ENCODE measurements at places on chromosomes 3 and 15.

- H3K27me3 ChIP-seq: no peaks in the 10 kb centered on the region
- DNase-seq: no peak
- no peaks in the 10 kb centered on the region for H3K36me3 ChIP-seq
- H3K27ac ChIP-seq: no peak overlapping the region
Observed at GRCh38 chr3:12483410-12483809, 870 bp upstream of the TSEN2 start.

DNA sequence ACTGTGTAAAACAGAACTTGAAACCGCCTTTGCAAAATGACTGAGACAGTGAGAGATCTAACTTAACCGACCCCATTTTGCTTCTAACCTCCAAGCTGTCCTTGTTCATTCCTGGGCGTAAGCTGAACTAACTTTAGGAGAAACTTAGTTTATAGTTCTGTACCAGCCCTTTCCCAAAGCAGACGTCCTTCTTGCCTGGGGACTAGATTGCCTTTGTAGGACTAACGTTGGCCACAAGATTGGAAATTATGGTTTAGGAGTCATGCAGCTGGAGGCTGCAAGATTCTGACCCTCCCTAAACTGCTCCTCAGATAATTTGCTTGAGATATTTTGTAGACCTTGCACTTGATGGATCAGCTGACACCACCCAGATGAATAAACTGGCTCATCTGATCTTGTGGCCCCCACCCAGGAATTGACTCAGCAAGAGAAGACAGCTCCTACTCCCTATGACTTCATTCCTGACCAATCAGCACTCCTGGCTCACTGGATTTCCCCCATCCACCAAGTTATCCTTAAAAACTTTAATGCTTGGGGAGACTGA lies 219.9 kb upstream of the PROK2 start:
- no peak for DNase-seq
- H3K4me3 ChIP-seq: no peak overlapping the region
- H3K36me3 ChIP-seq: no peaks in the 10 kb centered on the region
- no peak overlapping the region for H3K27ac ChIP-seq

GRCh38 chr3:49619649-49620048 lies 54.5 kb upstream of the APEH start:
- no peak for DNase-seq
- H3K27ac ChIP-seq: no peak overlapping the region
- no peak overlapping the region for H3K4me3 ChIP-seq
- H3K27me3 ChIP-seq: no peaks in the 10 kb centered on the region

DNA sequence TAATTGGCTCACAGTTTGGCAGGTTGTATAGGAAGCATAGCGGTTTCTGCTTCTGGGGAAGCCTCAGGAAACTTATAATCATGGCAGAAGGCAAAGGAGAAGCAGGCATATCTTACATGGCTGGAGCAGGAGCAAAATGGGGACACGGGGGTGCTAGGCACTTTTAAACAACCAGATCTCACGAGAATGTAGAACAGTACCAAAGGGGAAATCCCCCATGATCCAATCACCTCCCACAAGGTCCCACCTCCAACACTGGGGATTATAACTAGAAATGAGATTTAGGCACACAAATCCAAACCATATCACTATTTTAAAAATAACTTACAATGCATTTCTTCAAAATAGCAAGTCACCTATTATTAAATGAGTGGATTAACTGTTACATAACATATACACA lies 47.1 kb upstream of the ANKRD28 start:
- H3K4me3 ChIP-seq: no peak overlapping the region
- no peaks in the 10 kb centered on the region for H3K36me3 ChIP-seq

DNA sequence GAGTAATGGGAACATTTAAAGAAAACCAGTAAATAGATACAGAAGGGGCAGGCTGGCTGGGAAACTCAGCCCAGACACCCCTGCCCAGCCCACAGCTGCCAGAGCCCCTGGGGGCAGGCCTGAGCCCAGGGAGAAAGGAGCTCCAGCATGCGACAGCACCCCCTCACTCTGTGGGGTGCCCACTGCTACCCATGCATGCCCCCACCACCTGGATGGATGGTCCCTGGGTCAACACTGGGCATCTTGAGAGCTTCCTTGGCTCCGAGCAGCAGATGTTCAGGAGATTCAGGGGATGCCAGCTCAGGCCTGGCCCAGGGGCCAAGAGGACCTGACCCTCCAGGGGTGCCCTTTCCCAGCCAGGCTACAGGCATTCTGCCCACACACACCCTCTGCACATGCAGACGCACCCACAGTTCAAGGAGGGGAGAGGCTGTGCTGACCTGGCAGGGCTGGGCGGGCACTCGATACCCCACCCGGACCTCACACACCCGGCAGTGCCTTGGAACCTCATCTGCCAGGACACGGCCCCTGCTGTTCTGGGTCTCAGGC lies 31.5 kb downstream of the PTH1R start:
- H3K27me3 ChIP-seq: no peaks in the 10 kb centered on the region
- no peak overlapping the region for H3K4me3 ChIP-seq
- H3K4me1 ChIP-seq: peaks cover 14% of the 10 kb centered on the region

DNA sequence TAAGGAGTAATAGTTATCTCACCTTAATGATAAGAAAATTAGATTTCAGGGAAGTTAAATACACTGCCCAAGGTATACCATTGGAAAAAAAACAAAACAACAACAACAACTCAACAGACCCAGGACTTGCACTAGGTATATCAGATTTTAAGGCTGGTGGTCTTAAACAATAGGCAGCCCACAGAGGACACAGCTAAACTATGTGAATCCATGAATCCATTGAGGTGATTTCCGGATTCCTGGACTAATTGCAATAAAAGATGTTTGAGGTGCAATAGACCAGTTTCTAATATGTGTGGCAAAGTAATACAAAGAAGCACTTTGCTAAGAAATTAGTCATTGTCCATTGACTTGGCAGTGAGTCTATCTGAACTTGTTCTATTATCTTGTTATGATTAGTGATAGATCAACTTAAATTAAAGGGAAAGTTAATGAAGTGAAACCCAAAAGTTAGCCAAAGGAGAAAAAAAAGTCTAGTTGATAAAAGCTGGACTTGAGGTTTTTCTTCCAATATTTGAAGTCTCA lies 60.9 kb upstream of the MAGI1 start:
- DNase-seq: peak; percentile 12
- peaks cover 18% of the 10 kb centered on the region for H3K4me1 ChIP-seq
- H3K36me3 ChIP-seq: no peaks in the 10 kb centered on the region
- no peak overlapping the region for H3K4me3 ChIP-seq
- H3K27me3 ChIP-seq: no peaks in the 10 kb centered on the region

DNA sequence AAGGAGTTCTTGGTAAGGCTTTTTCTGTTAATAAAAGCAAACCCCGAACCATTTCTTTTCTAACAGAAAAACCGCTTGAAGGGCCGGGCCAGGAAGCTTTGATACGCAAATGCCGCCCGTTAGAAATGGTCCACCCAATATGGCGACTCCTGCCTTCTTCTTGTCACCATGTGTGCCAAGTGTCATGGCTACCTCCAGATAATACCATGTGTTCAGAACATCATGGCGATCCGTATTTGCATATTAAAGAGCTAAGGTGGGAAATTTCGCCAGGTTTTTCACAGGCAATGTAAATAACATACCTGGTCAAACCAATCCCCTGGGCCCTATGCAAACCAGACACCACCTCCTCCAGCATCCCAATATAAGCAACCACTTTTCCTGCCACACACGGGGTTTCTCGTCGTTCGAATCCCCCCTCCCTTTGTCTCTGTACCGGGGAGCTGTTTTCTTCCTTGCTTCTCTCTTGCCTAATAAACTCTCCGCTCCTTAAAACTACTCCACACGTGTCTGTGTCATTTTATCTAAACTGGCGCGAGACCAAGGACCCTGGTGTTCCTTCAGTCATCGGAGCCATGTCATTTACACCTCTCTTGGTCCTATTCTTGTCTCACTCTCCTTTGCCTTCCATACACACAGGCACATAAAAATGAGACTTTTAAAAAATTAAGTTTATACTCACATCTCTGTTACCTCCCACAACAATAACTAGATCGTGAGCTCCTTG lies 34.5 kb downstream of the NCEH1 start:
- no peaks in the 10 kb centered on the region for H3K27me3 ChIP-seq
- H3K27ac ChIP-seq: peak overlapping the region; percentile 75
- DNase-seq: no peak

- H3K4me3 ChIP-seq: no peak overlapping the region
- no peaks in the 10 kb centered on the region for H3K36me3 ChIP-seq
- H3K4me1 ChIP-seq: peaks cover 54% of the 10 kb centered on the region
Observed at GRCh38 chr3:123758081-123758564, 126.0 kb downstream of the MYLK start.

- no peak overlapping the region for H3K27ac ChIP-seq
- H3K36me3 ChIP-seq: no peaks in the 10 kb centered on the region
- no peaks in the 10 kb centered on the region for H3K27me3 ChIP-seq
Observed at GRCh38 chr15:25059698-25060471, 105.1 kb downstream of the SNRPN start.

DNA sequence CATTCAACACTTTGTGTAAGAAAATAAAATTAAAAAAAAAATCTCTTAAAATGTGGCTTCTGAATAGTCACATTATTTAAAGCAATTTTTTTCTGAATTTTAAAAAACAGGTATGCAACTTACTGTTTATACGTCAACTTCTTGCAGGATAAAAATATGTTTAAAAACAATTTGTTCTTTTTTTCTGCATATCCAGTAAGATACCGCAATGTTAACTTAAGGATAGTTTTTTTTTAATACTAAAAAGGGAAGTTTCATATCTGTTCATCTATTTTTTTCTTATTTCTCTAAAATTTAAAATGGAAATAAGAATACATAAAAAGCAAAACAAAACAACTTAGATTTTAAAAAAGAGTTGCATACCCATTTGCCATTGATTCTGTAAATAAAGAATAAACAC lies 27.4 kb downstream of the GOLIM4 start:
- H3K4me3 ChIP-seq: no peak overlapping the region
- no peaks in the 10 kb centered on the region for H3K36me3 ChIP-seq
- H3K27me3 ChIP-seq: no peaks in the 10 kb centered on the region
- no peak overlapping the region for H3K27ac ChIP-seq
- no peak for DNase-seq

DNA sequence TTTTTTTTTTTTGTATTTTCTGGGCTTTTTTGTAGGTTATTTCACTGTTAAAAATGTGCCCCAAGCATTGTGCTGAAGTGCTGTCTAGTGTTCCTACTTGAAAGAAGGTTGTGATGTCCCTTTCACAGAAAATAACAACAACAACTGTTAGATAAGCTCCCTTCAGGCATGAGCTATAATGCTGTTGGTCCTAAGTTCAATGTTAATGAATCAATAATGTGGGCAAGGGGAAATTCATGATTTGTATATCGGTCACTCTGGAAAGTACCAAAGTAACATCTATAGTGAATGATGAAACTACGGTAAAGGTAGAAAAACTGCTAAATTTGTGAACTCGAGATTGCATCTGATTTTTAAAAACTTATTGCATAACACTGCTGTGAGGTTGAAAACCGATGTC lies 539.4 kb downstream of the CADM2 start:
- H3K4me1 ChIP-seq: no peaks in the 10 kb centered on the region
- no peak overlapping the region for H3K27ac ChIP-seq
- no peak for DNase-seq
- no peak overlapping the region for H3K4me3 ChIP-seq
- no peaks in the 10 kb centered on the region for H3K27me3 ChIP-seq

DNA sequence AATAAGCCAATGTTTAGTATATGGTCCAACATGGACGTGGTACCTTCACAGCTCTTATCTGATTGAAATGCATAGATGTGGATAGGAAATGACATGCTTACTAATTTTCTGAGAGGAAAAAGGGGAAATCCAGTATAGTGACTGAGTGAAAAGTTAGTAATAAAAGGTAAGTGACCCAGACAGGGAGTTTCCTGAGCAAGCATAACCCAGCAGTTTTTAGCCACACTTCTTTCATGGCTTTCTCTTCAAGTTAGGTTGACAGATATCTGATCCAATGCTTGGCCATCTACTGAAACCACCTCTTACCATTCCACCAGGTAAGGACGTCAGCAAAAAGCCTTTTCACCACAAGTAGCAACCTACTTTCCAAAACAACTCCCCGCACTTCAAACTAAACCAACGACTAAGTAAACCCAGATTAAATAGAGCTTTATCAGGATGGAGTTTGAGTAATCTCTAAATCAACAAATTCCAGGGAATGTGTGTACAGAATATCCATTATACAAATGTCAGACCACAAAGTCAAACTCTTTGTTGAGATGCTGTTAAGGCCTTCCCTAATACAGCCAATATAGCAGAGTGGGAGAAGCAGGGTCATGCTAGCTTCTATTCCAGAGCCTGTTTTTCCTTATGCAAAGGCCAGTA lies 329.7 kb downstream of the RORA start:
- no peaks in the 10 kb centered on the region for H3K36me3 ChIP-seq
- H3K27me3 ChIP-seq: no peaks in the 10 kb centered on the region
- no peaks in the 10 kb centered on the region for H3K4me1 ChIP-seq
- H3K27ac ChIP-seq: no peak overlapping the region

DNA sequence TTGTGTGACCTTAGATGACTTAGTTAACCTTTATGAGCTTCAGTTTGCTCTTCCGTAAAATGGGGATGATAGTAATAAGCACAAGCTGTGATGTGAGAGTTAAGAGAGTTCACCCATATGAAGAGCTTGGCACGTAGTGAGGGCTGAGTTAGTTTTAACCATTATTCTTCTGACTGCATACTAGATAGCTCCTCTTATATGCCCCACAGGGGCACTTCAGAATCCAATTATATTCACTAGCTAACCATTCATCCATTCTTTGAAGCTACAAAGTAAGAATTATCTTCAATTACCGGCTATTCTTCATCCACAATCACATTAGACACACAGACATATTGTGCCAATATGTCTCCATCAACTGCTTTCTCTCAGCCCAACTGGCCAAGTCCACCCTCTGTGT lies 159.0 kb upstream of the STT3B start:
- H3K4me1 ChIP-seq: peaks cover 21% of the 10 kb centered on the region
- no peak overlapping the region for H3K27ac ChIP-seq
- H3K36me3 ChIP-seq: no peaks in the 10 kb centered on the region
- no peak overlapping the region for H3K4me3 ChIP-seq

DNA sequence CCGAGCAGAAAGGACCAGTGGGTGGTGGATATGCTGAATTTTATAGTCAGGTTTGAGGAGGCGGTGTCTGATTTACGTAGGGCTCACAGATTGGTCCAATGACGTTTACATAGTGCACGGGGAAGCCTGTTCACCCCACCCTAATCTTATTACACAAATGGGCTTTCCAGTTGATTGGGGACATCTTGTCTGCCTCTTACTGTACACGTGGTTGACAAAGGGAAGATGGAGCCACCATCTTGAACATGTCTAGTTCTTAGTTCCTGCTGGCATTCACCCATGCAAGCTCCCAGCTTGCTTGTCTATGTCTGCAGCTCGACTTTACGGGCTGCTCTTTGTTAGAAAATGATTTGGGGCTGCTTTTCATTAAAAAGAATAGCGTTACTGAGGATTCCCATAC lies 332.0 kb upstream of the SLCO3A1 start:
- H3K27ac ChIP-seq: peak overlapping the region; percentile 24
- H3K4me1 ChIP-seq: peaks cover 10% of the 10 kb centered on the region
- no peaks in the 10 kb centered on the region for H3K27me3 ChIP-seq
- no peaks in the 10 kb centered on the region for H3K36me3 ChIP-seq

DNA sequence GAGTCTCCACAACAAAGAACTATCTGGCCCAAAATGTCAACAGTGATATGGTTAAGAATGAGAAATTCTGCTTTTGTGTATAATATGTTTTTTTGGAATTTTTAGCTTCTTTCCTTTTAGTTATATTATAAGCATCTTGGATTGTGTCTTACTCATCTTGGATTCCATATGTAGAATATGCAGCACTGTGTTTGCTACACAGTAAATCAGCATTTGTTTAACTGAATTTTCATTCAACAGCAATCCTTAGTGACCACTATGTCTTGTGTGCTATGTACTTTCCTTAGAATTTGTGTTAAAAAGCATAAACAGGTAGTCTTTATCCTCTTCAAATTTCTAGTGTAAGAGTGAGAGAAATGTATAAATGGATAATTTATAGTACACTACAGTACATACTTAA lies 18.2 kb upstream of the TMEM207 start:
- no peaks in the 10 kb centered on the region for H3K4me1 ChIP-seq
- H3K27me3 ChIP-seq: no peaks in the 10 kb centered on the region
- no peaks in the 10 kb centered on the region for H3K36me3 ChIP-seq
- no peak overlapping the region for H3K4me3 ChIP-seq

Data from SJSA1 (cell line).